Cardiac fibroblast (primary cell): ENCODE measurements at places on chromosomes 1 and 21.

- no peak for DNase-seq
Observed at GRCh38 chr21:15744926-15745325, 15.1 kb downstream of the USP25 start.

GRCh38 chr1:208413006-208413405 lies 168.8 kb upstream of the PLXNA2 start:
- no peak for DNase-seq

DNA sequence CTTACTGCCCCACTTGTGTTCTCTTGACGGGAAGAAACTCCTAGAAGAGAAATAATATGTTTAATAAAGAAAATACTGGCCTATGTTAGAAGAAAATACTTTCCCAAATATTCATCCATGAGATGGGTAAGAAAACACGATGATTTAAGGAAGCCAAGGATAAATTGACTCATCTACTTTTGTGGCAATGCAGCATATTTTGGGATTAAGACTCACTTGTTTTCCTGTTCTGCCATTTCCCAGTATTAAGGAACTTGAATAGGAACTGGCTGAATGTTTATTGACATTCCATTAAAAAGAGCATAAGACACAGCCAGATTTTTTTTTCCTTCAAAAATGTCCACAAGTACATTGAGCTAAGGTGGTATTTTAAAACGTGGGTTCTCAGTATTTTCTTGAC lies 10.9 kb upstream of the ADAMTS5 start:
- DNase-seq: no peak

GRCh38 chr1:31937300-31938183 lies 626 bp downstream of the PTP4A2 start:
- DNase-seq: peak; percentile 60

GRCh38 chr1:35915693-35916092 lies 15.2 kb upstream of the AGO3 start:
- peak; percentile 17 for DNase-seq

DNA sequence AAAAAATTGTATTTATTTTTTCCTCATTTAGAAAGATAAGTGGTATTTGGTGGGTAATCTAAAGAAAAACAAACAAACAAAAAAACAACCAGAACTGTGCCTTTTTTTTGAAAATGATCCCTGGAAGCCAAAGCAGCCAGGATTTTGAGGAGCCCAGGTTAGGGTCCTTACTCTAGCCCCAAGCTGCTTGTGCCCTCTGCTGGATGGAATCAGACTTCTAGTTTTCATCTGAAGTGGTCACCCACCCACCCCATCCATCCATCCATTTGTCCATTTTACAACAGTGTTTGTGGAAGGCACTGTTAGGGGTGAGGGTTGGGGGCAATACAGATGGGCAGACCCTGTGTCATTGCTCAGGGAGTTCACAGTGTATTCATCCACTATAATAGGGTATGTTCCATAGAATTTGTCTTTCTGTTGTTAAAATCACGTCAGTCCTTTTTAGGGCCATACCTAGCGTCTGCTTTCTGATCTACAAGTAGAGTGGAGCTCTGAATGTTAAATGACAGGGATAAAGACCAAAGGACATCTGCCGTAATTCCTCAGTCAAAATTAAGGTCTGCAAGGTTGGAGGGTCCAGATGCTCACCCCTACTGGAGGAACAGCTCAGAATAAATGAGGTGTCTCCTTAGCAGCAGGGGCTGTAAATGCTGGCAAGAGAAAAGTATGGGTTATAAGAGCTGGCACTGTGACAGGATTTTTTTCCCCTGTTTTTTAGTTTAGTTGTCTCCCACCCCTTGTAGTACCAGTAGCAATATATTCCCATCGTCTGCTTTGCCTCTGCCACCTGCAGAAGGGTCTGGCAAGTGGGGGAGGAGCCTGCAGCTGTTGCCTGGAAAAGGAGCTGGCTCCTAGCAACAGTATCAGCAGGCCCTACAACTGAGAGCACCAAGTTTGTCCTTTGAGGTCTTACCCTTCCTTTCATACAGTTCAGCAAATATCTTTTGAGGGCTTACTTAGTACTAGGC lies 3.2 kb downstream of the LRRC42 start:
- DNase-seq: peak; percentile 69

DNA sequence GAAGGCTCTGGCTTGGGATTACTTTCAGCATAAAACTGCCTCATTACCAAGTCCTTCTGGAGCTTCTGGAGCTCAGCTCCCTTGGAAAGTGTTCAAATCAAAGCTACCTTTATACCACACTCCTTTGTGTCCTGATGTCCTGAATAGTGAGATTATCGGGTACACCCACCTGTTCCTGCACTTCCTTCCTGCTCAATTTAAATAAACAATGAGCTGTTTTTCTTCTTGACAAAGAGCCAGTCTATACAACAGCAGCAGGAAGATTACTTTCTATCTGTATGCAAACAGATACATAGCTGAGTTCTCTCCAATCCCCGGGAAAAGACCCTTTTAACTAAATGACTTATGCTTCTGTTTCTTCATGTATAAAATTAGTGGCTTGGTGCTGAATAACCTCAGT lies 258.0 kb upstream of the FMN2 start:
- DNase-seq: no peak

- no peak for DNase-seq
Observed at GRCh38 chr1:2087766-2088165, 37.6 kb downstream of the PRKCZ start.

GRCh38 chr21:44568667-44569556 lies 4.6 kb upstream of the KRTAP10-4 start:
- no peak for DNase-seq

- no peak for DNase-seq
Observed at GRCh38 chr1:153717330-153717729, 10.5 kb upstream of the INTS3 start.

DNA sequence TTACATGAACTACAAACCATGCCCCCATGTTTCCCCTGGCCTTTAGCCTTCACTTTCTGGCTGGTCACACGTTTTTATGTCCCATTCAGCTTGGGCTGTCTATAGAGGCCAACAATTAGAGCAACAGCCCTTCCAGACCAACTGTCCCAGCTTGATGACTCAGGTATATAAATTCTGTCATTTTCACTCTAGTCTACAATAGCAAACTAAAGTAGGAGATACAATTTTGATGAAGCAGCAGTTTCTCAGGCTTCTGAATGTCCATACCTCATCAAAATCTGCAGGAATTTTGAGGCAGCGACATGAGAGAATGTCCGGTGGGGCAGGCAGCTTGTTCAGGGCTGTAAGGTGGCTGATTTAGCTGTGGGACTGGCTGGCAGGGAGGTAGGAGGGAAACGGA lies 45.6 kb upstream of the VAV3 start:
- DNase-seq: no peak

GRCh38 chr1:160665330-160666078 lies 18.7 kb upstream of the SLAMF1 start:
- peak; percentile 9 for DNase-seq

DNA sequence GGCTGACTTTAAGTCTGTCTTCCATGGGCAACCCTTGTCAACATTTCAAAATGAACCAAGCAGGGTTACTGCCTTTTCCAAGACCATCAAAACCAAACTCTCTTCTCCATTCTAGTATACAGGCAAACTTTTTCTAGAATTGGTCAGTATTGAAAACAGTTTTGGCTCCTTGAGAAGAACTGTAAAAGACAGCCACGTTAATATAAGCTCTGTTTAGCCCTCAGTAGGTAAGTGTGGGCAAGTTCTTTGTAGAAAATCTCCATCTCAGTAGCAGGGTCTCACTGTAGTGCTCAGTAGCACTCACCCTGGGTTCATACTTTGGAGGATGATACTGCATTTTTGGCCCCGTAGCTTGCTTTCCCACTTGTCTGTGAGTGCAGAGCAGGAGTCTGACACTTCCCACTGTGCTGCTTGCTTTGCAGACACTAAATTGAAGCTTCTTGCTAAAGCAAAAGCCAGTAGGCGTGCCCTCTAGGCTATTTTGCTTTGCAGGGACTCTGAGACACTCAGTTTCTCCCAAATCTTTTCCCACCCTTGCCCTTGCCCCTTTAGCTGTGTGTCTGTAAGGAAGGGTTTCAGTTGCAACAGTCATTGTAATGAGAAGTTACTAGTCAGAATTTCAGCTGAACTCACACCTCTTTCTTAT lies 34.3 kb upstream of the CACYBP start:
- DNase-seq: no peak

GRCh38 chr1:55500601-55501000 lies 285.4 kb upstream of the USP24 start:
- DNase-seq: no peak

DNA sequence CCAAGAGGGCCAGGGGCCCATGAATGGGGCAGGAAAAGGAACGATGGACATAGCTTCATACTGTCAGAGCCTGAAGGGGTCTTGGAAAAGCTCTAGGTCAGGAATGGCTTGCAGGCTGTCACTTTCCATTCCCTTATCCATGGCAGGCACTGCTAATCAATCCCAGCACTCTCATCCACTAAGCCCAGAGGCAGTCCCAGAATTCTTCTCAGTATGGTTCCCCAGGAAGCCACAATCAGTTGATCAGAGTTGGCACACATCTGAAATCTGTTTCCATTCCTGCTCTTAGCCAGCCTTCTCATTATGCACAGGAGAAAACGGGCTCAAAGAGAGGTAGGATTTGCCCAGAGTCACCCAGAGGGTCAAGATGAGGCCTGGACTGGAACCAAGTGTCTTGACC lies 65.7 kb downstream of the LACTBL1 start:
- DNase-seq: no peak

GRCh38 chr1:195951313-195951712 lies 656.9 kb downstream of the KCNT2 start:
- no peak for DNase-seq

- no peak for DNase-seq
Observed at GRCh38 chr1:61091455-61091854, 9.1 kb downstream of the NFIA start.

- DNase-seq: peak; percentile 66
Observed at GRCh38 chr1:94316836-94317789, 79.7 kb upstream of the ARHGAP29 start.

DNA sequence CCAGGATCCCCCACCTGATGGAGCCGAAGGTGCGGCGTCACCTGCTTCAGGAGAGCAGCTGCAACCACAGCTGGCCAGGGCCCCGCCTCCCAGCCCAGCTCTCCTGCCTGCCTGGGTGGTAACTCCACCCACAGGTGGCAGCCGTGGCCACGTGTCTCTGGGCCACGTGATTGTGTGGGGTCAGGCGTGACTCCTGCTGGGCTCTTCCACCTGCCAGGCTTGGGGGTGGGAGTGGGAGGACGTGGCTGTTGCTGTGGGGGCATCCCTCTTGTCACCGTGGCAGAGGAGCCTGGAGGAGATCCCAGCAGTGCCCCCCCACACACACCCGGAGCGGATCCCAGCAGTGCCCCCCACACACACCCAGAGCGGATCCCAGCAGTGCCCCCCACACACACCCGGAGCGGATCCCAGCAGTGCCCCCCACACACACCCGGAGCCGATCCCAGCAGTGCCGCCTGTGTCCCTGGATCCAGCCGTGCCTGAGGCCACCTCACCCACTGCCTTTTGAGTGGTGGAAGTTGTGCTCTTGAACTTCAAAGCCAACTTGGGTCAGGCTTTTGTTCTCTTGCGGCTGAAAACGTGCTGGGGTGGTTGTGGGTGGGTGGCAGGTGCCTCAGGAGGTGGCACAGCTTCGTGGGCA lies 32.2 kb downstream of the POFUT2 start:
- DNase-seq: no peak

DNA sequence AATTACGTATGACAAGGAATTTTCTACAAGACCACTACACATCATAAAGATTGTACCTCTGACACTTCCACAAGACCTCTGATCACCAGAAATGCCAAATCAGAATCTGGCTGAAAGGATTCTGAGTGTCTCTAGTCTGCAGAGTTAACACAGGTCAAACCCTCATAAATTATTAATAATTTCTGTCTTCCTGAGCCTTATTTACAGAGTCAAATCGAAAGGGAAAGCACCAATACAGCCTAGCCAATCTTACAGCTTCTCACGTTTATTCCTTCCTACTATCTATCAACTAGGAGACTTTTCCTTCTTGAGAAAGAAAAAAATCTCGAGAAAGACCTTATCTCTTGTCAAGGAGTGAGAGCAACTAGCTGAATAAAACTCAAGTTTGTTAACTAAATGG lies 2151.6 kb downstream of the MRPL39 start:
- no peak for DNase-seq

DNA sequence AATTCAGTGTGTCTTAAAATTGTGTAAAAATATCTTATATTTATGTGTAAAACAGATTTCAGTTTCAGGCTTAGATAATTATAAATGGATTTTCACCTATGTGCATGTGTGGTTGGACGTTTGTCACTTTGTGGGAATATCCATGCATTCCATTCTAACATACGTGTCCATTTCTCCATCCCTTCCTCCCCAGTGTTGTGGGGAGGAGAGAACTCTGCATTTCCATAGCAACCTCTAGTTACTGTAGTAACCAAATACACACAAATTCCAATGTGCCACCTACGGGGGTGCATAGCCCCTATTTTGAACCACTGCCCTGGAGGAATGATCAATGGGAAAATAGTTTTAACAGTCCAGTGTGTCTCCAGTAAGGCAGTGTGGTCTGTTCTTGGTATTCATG lies 79.0 kb downstream of the RASAL2 start:
- peak; percentile 89 for DNase-seq

GRCh38 chr1:81410941-81411340 lies 389.8 kb upstream of the ADGRL2 start:
- no peak for DNase-seq

- no peak for DNase-seq
Observed at GRCh38 chr1:7515175-7515574, 255.9 kb upstream of the VAMP3 start.

GRCh38 chr1:231836227-231836893 lies 209.8 kb downstream of the DISC1 start:
- DNase-seq: no peak

DNA sequence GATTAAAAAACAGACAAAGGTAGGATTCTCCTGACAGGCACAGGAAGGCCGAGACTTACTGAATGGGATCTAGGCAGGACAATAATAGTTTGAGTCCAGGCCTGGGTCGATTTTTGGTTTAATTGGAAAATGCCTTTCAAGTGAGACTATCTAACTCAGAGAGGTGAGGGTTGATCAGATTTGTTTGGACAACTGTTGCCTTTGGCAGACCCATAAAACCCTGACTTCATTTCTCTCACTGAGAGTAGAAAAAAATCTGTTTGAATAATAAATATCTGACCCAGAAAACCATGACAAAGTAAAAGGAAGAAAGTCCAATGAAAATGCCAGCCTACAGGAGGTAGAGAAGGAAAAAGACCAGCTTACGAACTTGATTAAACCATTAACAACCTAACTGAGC lies 12.3 kb upstream of the SLC30A10 start:
- no peak for DNase-seq

DNA sequence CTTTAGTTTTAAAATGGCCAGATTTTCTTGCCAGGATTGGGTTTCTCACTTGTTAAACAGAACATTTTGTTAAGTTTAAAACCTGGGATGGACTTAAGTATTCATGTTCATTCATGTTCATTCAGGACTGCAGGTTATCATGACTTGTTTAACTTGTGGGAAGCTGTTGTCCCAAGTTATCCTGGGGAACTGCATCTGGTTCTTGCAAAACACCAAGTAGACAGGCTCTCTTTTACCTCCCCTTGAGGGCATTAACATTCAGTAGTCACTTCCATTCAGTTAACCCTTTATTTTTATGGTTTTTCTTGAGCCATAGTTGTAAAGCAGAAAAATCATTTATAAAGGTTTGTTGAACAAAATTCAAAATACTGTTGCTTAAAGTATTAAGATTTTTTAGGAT lies 8.1 kb downstream of the SOD1 start:
- no peak for DNase-seq
